ENCODE measurements at places on chromosomes 2 and 18.

- no peak for DNase-seq
These were observed 36.0 kb downstream of the PHLPP1 start for GRCh38 chr18:62751341-62751821.

DNA sequence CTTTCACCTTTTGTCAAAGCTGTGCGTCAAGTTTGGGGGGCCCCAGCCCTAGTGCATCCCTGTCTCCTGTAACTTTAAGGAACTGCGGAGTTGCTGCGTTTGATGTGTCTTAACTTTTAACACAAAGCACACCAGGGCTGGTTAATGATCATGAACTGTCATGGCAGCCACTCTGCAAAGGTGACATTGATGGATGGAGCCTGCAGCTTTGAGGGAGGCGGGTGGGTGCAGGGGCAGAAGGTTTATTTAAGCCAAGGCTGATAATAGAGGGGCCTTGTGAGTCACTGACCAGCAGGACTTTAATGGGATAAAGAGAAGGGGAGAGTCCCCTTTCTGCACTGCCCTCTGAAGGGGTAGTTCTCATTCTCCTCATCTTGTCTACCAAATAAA lies 190.2 kb upstream of the GATA6 start:
- DNase-seq = no peak

- no peak for DNase-seq
These were observed 12.2 kb downstream of the PLB1 start for GRCh38 chr2:28507796-28508764.

- no peak for DNase-seq
These were observed 178.6 kb downstream of the NEDD4L start for GRCh38 chr18:58222432-58223125.

DNA sequence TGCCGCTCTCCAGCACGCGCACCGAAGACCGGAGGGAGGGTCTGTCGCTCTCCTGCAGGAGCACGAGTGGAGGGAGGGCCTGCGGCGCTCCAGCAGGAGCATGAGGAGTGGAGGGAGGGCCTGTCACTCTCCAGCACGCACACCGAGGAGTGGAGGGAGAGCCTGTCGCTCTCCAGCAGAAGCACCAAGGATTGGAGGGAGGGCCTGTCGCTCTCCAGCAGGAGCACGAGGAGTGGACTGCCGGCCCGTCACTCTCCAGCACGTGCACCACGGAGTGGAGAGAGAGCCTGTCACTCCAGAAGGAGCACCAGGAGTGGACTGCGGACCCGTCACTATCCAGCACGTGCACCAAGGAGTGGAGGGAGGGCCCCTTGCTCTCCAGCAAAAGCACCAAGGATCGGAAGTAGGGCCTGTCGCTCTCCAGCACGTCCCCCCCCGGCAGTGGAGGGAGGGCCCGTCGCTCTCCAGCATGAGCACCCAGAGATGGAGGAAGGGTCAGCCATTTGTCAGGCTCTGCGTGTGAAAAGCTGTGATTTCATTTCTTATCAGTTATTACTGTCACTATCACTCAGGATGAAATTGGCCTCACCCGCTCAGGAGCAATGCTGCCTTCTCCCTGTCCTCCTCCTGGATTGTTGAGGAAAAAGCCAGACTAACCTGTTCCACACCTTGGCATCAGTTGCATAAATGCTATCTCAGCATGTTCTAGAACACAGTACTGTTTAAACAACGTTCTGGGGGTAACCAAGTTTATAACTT lies 35.9 kb downstream of the ADI1 start:
- DNase-seq = no peak

- DNase-seq = no peak
These were observed 776 bp upstream of the SPEG start for GRCh38 chr2:219433666-219434467.

GRCh38 chr2:99772591-99773331 lies 282.9 kb upstream of the REV1 start:
- no peak for DNase-seq

DNA sequence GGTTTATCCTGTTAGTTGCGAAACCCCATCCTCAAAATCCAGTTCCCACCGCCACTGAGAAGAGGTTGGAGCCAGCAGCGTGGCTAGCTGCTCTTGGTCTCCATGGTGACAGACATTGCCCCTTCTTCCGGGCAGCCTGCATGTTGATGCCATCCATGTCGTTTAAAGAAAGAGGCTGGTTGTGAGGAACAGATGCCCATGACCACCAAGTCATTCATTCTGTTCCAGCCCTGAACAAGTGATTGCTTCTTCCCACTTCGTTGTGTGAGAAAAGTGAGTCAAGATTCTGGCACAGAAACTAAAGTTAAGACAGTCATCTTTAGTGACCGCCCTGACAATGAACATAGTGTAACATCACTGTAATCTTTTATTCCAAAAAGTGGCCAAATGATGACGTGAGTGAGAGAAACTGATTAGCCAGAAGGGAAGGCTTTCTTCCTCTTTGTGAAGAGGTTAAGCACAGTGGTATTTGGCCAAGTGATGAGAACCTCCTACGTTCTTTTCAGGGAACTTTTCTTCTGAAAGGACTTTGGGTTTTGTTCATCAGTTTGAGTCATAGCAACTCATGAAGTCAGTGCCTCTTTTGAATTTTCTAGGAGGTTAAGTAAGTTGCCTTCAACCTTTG lies 272.5 kb downstream of the GALR1 start:
- DNase-seq = no peak

DNA sequence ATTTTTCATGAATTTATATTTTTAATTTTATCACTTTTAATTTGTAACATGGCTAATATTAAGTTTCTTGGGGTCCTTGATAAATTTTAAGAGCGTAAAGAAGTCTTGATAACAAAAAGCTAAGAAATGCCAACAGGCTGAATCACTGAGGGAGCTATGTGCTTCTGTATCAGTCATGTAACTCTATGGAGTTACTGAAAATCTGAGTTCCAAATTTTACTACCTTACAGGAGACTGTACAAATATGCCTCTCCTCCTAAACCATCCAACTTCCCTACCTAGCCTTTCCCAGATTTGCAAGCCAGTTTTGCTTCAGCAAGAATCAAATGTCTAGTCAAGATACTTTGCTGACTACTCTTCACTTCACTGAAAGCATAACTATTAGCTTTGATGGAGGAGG lies 35.7 kb downstream of the FEZ2 start:
- DNase-seq = peak; percentile 26

DNA sequence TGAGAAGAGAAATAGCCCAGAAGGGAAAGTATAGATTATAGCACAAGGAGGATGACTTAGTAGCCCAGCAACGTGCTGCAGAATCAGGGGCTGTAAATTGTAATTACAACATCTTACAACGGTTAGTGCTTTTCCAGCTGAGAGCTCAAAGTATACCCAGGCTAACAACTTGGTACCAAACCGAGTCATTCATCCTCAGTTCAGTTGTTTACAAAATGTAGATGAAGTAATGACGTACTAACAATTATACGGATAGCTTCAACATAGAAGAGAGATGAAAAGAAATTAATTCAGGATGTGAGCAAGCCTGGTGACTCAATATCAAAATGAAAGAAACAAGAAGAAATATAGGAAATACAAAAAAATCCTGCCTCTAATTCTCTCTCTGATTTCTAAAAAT lies 99.2 kb downstream of the DYNAP start:
- DNase-seq = no peak

DNA sequence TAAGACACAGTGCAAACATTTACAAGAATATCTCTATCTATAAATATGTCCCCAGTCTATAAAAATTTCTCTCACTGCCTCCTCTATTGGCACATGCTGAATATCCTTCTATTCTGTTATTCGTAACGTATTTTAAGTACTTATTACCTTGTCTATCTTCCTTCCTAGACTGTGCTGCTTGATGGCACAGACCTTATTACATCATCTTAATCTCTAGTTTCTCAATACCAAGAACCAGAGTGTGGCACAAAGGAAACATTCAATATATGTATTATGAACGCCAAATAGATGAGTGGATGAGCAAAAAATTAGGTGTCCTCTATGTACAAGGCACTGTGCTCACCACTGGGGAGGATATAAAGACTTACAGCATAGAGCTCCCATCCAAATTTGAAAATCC lies 282.8 kb downstream of the NBAS start:
- no peak for DNase-seq

- DNase-seq = no peak
These were observed 41.3 kb downstream of the BCL2L11 start for GRCh38 chr2:111161971-111162370.

- peak; percentile 87 for DNase-seq
These were observed 8.1 kb downstream of the SMAD7 start for GRCh38 chr18:48942554-48943261.

GRCh38 chr18:61992285-61992684 lies 99.5 kb upstream of the RNF152 start:
- peak; percentile 25 for DNase-seq

- DNase-seq = no peak
These were observed 115.0 kb upstream of the GLS start for GRCh38 chr2:190765386-190766173.

DNA sequence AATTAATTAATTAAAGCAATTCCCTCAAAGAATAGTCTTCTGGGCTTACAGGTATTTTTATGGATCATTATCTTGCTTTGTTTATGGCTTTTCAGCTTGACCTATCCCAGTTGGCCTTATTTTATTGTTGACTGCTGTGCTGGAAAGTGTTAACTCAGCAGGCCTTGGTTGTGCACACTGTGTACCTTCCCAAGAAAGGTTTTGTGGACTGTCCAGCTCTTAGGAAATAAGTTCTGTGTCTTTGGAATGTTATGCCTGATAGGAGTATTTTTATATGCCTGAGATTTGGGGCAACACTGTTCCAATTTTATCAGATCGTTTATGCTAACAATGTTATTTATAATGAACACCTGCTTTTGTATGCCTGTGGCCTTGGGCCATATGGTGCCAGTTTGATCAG lies 671.9 kb upstream of the ZNF804A start:
- no peak for DNase-seq

- DNase-seq = no peak
These were observed 16.7 kb upstream of the STAT1 start for GRCh38 chr2:191030521-191031154.

DNA sequence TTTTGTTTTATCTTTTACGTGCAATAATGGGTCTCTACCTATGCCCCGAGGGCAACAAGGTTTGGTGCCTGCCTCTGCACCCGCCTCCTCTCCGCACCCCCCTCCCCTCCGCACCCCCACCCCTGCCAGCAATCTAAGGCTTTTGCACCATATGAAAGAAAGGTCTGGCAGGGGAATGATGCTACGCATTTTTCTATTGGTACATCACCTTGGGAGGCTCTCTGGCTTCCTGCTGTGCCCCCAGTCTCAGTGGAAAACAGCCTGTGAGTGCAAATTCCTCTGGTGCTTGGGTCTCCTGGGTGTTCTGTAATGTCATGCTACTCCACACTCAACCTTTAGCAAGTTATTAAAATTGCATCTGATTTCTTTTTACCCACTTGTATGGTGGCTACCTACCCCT lies 161.3 kb upstream of the SMAD7 start:
- no peak for DNase-seq

DNA sequence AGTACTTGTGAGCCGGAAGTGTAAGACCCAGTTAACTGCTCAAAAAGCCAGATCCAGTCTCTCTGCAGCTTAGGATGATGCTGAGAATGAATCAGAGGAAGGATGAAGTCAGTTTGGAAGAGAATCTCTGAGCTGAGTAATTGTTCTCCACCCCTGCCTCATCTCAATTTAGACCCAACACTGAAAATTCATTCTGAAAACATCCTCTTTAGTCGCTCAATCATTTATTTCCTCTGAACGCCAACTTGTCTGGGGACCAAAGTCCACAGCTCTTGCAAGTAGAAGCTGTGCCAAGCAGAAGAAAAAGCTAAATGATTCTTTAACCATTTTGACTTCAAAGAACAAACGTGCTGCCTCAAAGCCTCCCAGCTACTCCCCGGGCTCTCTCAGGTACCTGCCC lies 177.1 kb upstream of the KLHL29 start:
- no peak for DNase-seq

GRCh38 chr18:23143815-23144261 lies 8.6 kb downstream of the CABLES1 start:
- no peak for DNase-seq

DNA sequence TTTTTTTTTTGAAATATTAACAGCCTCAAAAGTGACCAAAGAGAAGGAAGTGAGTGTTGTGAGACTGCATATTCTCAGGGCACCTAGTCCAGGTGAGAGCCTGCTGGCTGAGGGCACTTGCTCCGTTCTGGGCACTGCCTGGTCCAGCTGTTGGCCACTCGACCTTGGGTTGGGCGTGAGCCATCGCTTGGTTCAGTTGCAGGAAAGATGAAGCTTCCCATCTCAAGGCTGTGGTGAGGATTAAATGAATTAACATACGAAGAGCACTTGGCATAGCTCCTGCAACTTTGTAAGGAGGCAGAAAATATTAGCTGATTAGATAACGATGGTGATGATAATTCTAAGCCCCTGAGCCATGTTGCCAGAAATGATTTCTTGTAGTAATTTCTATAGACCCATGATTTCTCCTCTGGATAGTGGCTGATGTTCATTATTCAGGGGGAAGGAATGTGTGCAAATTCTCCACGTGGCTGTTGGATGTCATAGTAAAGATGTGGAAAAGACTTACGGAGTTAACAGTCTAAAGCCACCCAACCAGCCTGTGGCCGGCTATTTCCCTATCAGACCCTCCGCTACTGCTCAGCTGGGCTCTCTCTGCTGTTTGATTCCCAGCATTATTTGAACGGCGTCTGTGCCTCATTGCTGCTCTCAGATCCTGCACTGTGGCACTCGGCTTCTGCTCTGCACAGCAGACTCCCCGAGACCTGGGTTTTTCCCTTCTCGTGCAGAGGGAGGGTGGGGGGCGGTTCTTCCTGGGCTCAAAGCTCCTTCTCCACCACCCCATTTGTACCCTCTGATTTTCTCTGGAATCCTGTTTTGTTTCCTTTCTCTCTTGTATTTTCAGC lies 221.1 kb downstream of the GALR1 start:
- no peak for DNase-seq

GRCh38 chr2:191566344-191566743 lies 111.6 kb upstream of the NABP1 start:
- DNase-seq = peak; percentile 48

GRCh38 chr18:54626779-54627178 lies 35.7 kb downstream of the DYNAP start:
- DNase-seq = no peak

DNA sequence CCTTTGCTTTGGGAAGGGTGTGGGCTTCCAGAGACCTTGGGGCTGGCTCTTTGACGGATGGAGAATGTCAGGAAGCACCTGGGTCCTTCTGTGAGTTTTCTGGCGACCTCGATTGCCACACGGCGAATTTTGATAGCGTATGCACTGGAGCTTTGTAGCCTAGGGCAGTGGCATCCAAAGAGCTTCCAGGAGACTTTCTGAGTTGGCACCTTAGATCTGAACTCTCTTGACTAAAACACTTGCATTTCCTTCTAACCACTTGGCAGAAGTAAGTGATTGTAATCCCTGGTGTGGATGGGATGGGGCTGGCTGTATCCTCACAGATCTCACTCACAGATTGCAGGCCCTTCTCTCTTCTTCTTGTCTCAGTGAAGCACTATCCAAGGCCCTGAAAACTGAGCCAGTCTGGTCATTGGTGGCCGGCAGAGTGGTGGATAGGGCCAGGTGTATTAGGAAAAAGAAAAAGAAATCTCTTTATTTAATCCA lies 7.8 kb downstream of the RNF144A start:
- DNase-seq = no peak

DNA sequence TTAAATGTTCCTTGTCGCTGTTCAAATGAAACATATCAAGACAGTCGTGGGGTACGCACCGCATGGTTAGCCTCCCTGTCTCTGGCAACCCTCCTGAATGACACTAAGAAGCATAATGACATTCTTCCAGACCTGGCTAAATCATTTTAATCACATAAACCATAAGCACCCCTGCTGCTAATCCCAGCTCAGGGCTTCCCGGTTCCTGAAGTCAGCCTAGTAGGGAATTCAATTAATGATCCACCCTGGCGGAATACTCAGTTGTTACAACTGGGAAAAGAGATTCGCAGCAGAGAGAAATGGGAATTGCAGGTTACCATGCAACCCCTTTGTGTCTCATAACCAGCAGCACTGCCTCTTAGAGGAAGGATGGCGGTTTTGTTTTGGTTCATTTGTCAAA lies 200.8 kb upstream of the AGAP1 start:
- no peak for DNase-seq
